Activated CD4-positive, CD25-positive, alpha-beta regulatory T cell (primary cell): ENCODE measurements at places on chromosomes 1 and 21.

GRCh38 chr1:247269133-247269532, 13.3 kb downstream of the VN1R5 start:
- no peak for DNase-seq

- DNase-seq, result no peak
Observed at GRCh38 chr21:36502365-36502764, 22.4 kb upstream of the CLDN14 start.

- DNase-seq, result no peak
Observed at GRCh38 chr1:108130794-108131193, 69.3 kb downstream of the SLC25A24 start.

DNA sequence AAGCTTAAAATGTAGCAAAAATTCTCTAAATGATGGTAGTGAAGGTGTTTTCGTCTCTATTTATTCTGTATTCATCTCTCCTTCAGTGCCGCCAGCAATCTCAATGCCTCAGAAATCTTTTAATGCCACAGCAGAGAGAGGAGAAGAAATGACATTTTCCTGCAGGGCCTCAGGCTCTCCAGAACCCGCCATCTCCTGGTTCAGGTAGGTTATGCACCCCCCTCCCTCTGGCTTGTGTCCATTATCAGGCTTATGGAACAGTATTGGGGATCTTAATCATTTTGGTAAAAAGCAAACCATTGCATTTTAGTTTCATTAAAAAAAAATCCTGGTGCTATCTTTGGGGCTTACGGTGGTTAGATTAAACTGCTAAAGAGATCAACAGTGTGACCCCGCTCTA, 326.1 kb downstream of the NCAM2 start:
- no peak for DNase-seq

GRCh38 chr1:85372683-85373377, 92.1 kb downstream of the DDAH1 start:
- DNase-seq, result no peak

DNA sequence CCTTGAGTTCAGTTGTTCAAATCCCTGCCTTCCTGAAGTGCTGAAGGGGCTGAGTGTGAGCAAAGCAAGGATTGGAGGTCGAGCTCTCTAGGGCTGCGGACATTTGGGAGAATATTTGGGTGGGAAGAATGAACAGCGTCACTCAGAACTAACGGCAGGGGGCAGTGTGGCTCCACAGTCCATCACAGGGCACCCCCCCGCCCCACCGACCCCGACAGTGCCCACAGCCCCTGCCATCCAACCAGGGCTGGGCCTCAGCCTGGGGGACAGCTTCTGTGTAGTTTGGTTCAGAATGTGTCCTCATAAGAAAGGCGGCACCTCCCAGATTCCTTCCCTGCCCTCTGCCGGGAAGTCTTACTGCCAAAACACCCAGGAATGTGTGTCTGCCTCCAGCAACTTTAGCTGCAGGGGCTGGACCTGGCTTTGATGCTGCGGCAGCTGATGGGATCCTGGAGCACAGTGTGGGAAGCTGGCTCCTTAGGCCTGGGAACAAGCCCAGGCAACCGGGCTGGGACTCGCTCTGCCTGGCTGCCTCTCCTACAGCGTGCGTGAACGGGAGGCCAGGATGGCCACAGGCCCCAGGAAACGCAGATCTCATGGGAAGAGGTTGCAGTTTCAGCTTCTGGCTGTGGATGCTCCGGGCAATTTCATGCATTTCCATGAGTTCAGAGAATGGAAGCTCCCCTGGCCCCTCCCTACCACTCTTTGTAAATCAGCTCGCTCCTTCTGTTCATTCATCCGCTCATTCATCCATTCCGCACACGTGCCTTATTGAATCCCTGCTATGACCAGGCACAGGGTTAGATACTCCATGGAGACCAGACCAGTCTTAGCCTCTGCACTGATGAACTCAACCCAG, 104.9 kb upstream of the TMPRSS2 start:
- DNase-seq, result no peak

DNA sequence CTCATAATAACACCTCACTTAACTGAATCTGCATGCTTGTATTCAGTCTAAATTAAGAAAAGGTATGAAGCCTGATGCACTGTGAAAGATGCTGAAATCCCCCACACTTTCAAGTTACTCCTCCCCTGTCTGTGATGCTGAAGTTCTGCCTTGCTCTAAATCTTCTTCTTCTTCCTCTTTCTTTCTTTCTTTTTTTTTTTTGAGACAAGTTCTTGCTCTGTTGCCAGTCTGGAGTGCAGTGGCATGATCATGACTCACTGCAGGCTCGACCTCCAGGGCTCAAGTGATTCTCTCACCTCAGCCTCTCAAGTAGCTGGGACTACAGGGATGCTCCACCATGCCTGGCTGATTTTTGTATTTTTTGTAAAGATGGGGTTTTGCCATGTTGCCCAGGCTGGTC, 231.0 kb upstream of the B3GALT2 start:
- no peak for DNase-seq

GRCh38 chr1:51000160-51000559, 30.1 kb downstream of the CDKN2C start:
- no peak for DNase-seq

- DNase-seq, result no peak
Observed at GRCh38 chr1:11147197-11147770, 41.9 kb upstream of the ANGPTL7 start.

GRCh38 chr21:41422546-41423304, 3.3 kb upstream of the MX1 start:
- no peak for DNase-seq

DNA sequence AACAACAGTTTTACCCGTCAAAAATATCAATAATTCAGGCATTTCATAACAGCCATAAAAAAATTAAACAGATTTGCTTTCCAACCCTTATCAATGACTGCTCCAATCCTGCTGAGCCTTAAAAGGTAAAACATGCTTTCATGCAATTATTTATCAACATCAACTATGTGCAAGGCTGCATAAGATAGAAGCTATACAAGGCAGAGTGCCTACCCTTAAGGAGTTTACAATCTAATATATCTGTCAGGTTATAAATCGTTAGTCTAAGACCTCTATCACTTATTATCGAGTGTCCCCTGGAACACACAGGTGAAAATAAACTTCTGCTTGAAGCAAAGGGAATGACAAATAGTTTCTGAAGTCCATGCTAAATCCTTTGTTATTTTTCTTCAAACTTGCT, 1.8 kb downstream of the ERRFI1 start:
- no peak for DNase-seq

DNA sequence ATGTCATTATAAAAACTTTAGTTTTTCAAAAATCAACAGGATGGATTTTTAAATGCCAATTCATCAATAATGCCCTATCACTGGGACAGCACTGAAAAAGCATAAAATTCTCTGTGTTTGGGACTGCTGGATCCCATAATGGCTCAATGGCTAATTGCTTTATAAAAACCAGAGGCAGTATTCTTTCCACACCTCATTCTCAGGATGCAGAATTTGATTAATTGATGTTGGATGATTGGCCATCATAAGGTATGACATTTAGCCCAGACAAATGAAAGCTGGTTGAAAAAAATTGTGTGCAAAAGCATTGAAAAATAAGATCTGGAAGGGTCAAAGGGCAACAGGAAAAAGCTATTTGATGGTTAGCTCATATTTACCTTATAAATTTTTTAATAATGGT, 362.2 kb upstream of the SNX7 start:
- DNase-seq, result no peak

- peak; percentile 44 for DNase-seq
Observed at GRCh38 chr1:19010995-19011844, 54.7 kb upstream of the IFFO2 start.

DNA sequence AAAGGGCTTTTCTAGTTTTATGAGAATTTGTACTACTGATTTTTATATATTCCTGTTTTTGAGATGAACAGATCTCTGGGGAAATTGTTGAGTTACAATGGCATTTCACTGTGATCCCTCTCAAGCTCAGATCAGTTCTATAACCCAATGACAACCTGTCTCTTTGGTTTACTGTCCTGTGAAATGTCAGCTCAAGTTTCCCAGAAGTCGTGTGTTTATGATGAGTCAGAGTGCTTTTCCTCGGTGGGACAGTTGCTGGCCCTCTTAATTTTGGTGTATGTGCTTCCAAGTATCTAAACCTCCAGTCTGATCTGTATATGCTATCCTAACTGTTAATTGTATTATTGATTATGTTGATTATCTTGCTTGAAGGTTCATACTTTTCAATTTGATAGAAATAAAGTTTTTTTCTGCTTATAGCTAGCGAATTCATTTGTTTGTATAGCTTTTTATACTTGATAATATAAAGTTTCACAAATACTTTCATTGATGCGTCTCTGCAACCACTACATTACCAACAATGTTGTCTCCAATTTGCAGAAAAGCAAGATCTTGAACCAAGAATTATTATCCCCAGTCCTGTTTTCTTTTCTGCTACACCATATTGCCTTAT, 77.5 kb upstream of the DNAJC6 start:
- DNase-seq, result no peak

- DNase-seq, result no peak
Observed at GRCh38 chr1:113123737-113124136, 50.7 kb downstream of the LRIG2 start.

DNA sequence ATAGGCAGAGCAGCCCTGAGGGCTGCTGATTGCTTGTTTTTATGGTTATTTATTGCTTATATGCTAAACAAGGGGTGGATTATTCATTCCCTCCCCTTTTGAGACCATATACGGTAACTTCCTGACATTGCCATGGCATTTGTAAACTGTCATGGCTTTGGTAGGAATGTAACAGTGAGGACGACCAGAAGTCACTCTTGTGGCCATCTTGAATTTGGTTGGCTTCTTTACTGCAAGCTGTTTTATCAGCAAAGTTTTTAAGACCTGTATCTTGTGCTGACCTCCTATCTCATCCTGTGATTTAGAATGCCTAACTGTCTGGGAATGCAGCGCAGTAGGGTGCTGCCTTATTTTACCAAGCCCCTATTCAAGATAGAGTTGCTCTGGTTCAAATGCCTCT, 531.8 kb upstream of the PRMT6 start:
- no peak for DNase-seq

DNA sequence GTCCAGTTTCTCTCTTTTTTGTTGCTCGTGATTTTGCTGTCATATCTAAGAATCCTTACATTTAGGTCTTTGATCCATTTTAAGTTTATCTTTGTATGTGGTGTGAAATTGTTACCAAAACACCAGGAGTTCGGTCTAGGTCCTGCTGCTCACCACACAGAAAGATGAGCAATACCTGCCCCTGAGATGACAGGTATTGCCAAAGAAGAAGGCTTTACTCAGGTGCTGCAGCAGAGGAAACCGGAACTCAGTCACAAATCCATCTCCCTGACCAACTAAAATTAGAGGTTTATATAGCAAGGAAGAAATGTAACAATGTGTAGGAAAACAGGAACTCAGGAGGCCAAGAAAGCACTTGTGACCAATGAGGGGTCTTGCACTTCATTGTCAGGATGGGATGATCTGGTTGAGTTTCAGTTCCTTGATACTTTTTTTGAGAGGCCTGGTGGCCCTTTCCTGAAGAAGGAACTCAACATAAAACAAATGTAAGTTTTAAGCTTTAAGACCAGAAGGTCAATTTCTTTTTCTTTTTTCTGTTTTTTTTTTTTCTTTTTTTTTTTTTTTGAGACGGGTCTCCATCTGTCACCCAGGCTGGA, 16.5 kb upstream of the SETDB1 start:
- DNase-seq, result no peak

GRCh38 chr1:71269818-71270217, 189.0 kb upstream of the ZRANB2 start:
- DNase-seq, result no peak

DNA sequence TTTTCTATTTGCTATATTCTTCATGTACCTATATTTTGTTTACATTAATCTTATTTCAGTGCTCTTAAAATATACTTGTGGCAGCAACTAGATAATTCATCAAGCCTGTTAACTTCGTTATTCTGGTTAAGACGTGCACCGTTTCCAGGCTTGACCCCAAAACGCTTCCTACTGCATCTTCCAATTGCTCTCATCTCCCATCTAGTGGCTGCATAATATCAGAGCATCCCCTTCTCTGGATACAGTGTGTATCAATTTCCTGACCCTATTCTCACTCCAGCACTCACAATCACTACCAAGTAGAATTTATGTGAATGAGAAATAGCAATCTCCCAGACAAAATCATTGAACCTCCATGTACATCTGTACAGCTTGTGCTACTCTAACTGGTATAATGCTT, 1280.3 kb upstream of the B3GALT2 start:
- no peak for DNase-seq

DNA sequence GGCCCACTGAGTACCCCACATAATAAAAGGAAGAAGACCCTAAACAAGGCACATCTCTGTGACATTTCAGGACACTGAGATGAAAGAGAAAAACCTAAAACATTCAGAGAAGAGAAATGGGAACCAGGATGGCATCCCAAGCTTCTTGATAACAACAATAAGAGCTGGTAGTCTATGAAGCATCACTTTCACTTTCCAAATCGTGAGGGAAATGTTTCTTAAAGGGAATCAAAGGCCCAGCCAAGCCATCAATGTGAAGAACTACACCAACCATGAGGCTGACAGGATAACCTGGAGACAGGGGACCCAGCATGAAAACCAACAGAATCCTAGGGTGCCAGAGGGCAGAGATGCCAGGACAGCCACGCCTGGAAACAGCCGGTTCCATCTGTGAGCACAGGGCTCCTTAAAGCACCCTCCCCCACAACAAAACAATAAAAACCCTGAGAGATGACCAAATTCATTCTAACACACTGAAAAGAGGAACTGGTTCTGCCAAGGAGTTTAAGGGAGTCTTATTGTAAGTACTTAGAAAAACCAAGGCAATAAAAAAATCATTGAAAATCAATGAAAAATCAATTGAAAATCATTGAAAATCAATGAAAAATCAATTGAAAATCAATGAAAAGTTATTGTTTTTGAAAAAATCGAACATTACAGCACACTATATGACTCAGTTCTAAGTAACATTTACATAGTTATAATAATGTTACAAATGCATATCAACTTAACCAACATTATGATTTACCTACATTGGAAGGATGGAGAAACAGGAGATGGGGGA, 141.5 kb upstream of the ERG start:
- no peak for DNase-seq
